ENCODE measurements at places on chromosomes 13 and 19.

GRCh38 chr19:51626675-51627074 lies 3.5 kb downstream of the SIGLEC5 start:
- no peak for DNase-seq

- DNase-seq: no peak
These were observed 70.6 kb upstream of the TEX29 start for GRCh38 chr13:111249637-111250360.

- no peak for DNase-seq
These were observed 650.1 kb downstream of the FGF9 start for GRCh38 chr13:22320991-22321390.

DNA sequence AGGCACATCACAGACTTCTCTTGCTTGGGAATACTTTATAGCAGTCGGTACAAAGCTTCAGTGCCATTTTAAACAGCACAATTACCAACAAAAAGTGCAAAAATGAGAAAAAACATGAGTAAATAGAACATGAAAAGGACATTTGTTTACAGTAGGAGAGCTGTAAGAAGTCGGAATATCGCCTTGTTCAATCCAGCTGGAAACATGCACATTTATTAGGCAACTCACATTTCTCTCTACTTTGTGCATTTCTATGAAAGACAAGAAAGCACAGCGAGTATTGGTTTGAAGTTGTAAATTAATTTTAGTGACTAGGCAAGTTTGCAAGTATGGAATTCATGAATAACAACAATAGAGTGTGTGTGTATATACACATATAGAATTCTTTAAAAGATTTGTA lies 484.7 kb downstream of the DACH1 start:
- DNase-seq: no peak
